ENCODE measurements at places on chromosomes 3 and 15. TPM values are rescaled to one million over a fixed set of nuclear protein-coding genes. Genes with fewer than 3 reads are reported as not detected.

- DNase-seq: no peak
Measured at GRCh38 chr3:52851348-52851747, 16.5 kb upstream of the MUSTN1 start.

- DNase-seq: no peak
Measured at GRCh38 chr3:152828075-152828840, 6.7 kb upstream of the P2RY1 start.

DNA sequence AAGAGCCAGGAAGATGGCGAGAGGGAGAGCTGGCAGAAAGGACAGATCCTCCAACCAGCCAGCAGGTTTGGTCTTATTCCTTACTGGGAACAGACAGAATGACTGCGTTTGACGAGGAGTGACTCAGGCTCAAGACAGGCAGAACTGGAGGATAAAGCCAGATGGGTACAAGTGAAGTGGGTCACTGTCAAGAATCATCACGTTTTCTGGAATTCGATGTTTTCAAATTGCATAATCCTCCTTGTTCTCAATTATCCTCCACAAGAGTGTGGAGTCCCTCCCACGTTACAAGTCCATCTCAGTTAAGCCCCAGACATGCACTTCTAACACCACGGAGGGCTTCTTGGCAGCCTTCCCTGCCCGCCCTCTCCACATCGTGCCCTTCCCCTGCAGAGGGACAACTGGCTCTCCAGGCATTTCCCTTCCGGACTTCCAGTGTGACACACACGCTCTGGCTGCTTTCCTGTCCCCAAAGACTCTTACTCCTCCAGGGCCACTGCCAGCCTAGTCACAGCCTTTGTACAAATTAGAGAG, 183.1 kb downstream of the CHST2 start:
- no peak for DNase-seq

- no peak for DNase-seq
Measured at GRCh38 chr3:128794067-128794768, 68.2 kb downstream of the RAB7A start.

GRCh38 chr15:40793216-40793989, 13.5 kb upstream of the ZFYVE19 start:
- DNase-seq: no peak

GUCA1C gene
- polyA plus RNA-seq: 0.21 TPM

GRCh38 chr15:89494941-89495637, 1.3 kb downstream of the RHCG start:
- no peak for DNase-seq

DNA sequence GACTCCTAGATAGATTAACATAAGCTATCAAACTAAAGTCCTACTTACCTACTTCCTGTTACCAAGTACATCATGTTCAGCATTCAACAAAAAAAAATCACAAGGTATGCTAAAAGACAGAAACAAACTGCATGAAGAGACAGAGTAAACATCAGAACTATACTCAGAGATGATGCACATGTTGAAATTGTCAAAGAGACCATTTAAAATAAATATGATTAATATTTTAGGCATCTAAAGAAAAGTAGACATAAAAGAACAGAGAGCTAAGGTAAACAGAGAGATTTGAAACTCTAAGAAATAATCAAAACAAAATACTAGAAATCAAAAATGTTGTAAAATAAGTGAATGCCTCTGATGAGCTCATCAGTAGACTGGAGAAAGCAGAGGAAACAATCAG, 224.8 kb upstream of the STAC start:
- no peak for DNase-seq

Measured in right renal cortex interstitium (tissue), 3 donors.